ENCODE measurements at places on chromosomes 6 and 20.

DNA sequence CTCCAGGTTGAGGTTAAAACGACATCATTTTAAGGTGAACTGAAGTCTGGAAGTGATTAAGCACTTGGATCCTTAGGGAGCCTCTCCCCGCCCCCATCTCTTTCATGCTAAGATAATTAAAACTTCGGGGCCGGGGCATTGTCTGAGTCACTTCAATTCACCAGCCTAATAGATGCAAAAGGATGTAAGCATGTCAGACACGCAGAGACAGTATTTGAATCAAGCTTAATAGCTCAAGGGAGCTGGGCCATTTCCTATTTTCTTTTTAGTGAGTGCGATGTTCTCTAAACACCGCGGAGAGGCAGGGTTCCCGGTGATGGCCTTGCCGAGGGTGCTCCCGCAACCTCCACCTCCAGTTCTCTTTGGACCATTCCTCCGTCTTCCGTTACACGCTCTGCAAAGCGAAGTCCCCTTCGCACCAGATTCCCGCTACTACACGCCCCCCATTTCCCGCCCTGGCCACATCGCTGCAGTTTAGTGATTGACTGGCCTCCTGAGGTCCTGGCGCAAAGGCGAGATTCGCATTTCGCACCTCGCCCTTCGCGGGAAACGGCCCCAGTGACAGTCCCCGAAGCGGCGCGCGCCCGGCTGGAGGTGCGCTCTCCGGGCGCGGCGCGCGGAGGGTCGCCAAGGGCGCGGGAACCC lies 516 bp upstream of the IRF4 start:
- H3K4me3 ChIP-seq = peak overlapping the region; percentile 95
- peak overlapping the region; percentile 96 for H3K27ac ChIP-seq
- peaks cover 32% of the 10 kb centered on the region for H3K27me3 ChIP-seq
- DNase-seq = peak; percentile 73

- H3K36me3 ChIP-seq = no peaks in the 10 kb centered on the region
- no peaks in the 10 kb centered on the region for H3K4me1 ChIP-seq
- H3K27me3 ChIP-seq = no peaks in the 10 kb centered on the region
- H3K4me3 ChIP-seq = no peak overlapping the region
- DNase-seq = no peak
- no peak overlapping the region for H3K27ac ChIP-seq
Observed at GRCh38 chr6:150689900-150690590, 90.4 kb downstream of the PLEKHG1 start.

DNA sequence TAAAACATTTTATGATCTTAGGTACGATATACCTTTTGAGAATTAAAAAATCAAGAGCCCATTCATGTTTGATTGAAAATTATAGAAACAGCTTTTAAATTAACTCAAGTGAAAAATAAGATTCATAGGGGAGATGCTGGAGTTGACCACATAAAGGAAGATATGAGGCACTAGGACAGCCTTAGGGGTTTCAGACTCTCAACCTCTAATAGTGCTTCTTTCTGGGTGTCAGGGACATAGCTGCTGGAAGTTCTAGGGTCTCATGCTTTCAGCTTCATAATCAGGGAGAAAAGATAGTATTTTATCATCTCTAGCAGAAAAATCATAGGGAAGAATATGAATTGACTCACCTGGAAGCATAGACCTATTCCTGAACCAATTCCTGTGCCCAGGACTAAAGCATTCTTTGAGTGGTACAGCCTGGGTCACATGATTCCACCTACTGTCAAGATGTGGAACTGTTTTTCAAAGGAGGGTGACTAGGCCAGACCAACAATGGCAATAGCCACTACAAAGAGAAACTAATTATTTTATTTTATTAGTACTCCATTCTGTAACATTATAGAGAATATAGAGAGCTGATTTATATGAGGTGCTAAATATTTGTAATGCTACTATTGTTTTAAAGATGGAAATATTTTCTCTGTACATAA lies 27.8 kb upstream of the CENPW start:
- no peak overlapping the region for H3K27ac ChIP-seq
- no peaks in the 10 kb centered on the region for H3K36me3 ChIP-seq

- H3K27ac ChIP-seq = no peak overlapping the region
- H3K27me3 ChIP-seq = peaks cover 6% of the 10 kb centered on the region
- DNase-seq = no peak
- H3K4me3 ChIP-seq = no peak overlapping the region
Observed at GRCh38 chr6:99014061-99014460, 66.3 kb upstream of the FBXL4 start.

DNA sequence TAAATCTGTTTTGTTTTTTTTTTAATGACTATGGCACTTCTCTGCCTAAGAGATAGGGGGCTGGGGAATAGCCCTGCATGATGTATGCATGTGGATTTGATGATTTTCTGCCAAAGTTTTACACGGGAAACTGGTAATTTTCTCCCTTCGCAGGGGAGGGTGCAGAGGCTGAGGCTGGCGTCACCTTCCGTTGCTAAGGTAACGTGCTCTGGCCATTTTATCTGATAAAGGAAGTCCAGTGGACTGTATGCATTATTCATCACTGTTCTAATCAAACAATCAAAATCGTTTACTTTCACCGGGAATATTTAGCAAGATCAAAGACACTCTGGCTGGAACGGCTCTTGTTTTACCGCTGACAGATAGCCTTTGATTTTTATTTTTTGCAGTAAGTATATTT lies 789 bp downstream of the PHACTR1 start:
- H3K4me3 ChIP-seq = no peak overlapping the region
- no peak overlapping the region for H3K27ac ChIP-seq
- no peak for DNase-seq
- no peaks in the 10 kb centered on the region for H3K36me3 ChIP-seq

GRCh38 chr6:20180935-20181334 lies 31.3 kb downstream of the MBOAT1 start:
- H3K4me3 ChIP-seq = no peak overlapping the region
- DNase-seq = no peak
- H3K4me1 ChIP-seq = no peaks in the 10 kb centered on the region
- peaks cover 4% of the 10 kb centered on the region for H3K36me3 ChIP-seq
- no peak overlapping the region for H3K27ac ChIP-seq
- H3K27me3 ChIP-seq = peaks cover 3% of the 10 kb centered on the region

DNA sequence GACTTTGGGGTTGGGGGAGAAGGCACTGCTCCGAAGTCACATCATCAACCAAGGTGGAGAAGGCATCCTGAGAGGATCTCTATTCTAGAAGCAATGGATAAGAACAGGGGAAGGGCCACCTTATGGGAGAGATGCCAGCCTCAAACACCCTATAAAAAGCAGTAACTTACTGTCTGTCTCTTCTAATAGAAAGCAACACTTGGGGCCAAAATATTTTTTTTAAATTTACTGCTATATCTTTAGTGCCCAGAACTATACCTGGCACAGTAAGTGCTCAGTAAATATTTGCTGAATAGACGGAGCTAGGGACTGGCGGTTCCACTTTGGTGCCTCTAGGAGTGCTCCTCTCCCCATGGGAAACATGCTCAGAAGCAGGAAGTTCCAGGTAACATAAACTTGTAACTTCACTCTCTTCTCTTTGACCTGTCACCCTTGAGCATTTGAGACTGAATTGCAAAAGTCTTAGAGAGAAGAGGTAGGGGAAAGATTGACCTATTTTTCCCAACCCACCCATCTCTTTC lies 807 bp upstream of the OTOR start:
- no peak overlapping the region for H3K4me3 ChIP-seq
- H3K36me3 ChIP-seq = peaks cover 3% of the 10 kb centered on the region
- DNase-seq = no peak
- H3K27me3 ChIP-seq = peaks cover 17% of the 10 kb centered on the region
- no peak overlapping the region for H3K27ac ChIP-seq

DNA sequence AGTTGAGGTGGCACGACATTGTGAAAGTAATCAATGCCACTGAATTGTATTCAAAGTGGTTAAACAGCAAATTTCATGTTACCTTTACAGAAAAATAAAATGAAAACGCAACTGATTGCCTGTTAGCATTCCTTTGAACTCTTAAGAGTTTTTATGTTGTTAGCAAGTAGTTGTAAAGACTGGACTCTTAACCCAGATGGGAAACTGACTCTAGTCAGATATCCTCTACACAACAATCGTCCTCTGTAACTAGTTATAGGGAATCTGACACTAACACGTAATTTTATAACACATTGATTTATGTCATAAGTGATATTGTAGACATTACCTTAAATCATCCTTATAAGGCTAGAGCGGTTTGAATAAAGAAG lies 3.0 kb upstream of the FBXO9 start:
- H3K27me3 ChIP-seq = no peaks in the 10 kb centered on the region
- no peak for DNase-seq
- H3K4me3 ChIP-seq = peak overlapping the region; percentile 88
- H3K4me1 ChIP-seq = peaks cover 54% of the 10 kb centered on the region
- no peaks in the 10 kb centered on the region for H3K36me3 ChIP-seq
- peak overlapping the region; percentile 83 for H3K27ac ChIP-seq

- DNase-seq = no peak
- H3K27me3 ChIP-seq = no peaks in the 10 kb centered on the region
- no peak overlapping the region for H3K4me3 ChIP-seq
Observed at GRCh38 chr20:7272512-7272911, 505.0 kb downstream of the BMP2 start.

DNA sequence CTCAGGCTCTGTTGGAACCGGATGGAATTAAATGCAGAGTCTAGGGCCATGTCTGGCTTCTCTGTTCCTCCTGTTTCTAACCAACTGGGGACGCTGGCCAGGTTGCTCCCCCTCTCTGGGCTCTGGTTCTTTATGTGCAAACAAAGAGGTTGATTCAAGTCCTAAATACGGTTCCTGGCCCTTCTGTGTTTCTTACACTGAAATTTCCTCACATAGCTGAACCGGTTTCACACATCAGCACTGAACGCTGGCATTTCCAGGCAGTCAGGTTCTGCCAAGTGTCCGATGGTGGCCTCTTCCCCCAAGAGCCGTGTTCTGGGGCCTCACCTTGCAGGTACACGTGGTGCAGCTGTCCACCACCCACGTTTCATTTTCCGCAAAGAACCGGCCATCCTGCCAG lies 13.5 kb downstream of the THBS2 start:
- H3K4me1 ChIP-seq = no peaks in the 10 kb centered on the region
- no peaks in the 10 kb centered on the region for H3K36me3 ChIP-seq
- H3K4me3 ChIP-seq = no peak overlapping the region
- no peaks in the 10 kb centered on the region for H3K27me3 ChIP-seq

DNA sequence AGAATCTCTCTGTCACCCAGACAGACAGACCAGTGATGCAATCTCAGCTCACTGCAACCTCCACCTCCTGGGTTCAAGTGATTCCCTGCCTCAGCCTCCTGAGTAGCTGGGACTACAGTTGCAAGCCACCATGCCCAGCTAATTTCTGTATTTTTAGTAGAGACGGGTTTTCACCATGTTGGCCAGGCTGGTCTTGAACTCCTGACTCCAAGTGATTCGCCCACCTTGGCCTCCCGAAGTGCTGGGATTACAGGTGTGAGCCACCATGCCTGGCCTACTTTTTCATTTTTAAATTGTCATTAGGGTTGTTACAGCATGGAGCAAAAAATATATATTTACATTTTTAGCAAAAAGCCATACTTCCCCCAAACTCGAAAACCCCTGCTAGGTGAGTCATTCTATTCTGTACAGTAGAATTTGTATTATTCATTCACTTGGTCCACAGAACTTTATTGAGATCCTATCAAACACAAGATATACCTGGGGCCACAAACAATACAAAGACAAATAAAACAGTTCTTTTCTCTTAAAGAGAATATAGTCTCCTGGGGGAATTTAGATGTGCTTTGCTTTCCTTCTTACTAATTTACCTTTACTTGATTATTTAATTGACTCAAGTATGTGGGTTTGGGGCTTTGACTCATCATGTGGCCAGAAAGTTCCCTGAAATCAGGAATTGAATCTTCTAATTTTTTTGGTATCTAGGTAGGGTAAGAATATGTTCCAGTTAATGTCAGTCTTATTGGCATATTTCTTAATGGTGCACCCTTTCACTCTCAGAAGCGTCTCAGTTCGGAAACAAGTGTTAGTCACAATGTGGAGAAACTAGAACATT lies 16.6 kb upstream of the CCND3 start:
- peak overlapping the region; percentile 99 for H3K27ac ChIP-seq
- H3K36me3 ChIP-seq = peaks cover 52% of the 10 kb centered on the region
- H3K4me3 ChIP-seq = peak overlapping the region; percentile 61
- peaks cover 58% of the 10 kb centered on the region for H3K4me1 ChIP-seq
- H3K27me3 ChIP-seq = no peaks in the 10 kb centered on the region

- no peak overlapping the region for H3K4me3 ChIP-seq
- DNase-seq = no peak
- no peak overlapping the region for H3K27ac ChIP-seq
- peaks cover 17% of the 10 kb centered on the region for H3K36me3 ChIP-seq
- H3K4me1 ChIP-seq = peaks cover 13% of the 10 kb centered on the region
Observed at GRCh38 chr6:24492475-24492874, 2.3 kb upstream of the ALDH5A1 start.

- no peak overlapping the region for H3K4me3 ChIP-seq
- peaks cover 6% of the 10 kb centered on the region for H3K4me1 ChIP-seq
- H3K36me3 ChIP-seq = no peaks in the 10 kb centered on the region
Observed at GRCh38 chr6:73180076-73180738, 45.1 kb downstream of the KHDC1L start.

- H3K27me3 ChIP-seq = no peaks in the 10 kb centered on the region
- DNase-seq = no peak
- H3K27ac ChIP-seq = no peak overlapping the region
- peaks cover 66% of the 10 kb centered on the region for H3K4me1 ChIP-seq
Observed at GRCh38 chr6:37865504-37865903, 46.0 kb downstream of the ZFAND3 start.

DNA sequence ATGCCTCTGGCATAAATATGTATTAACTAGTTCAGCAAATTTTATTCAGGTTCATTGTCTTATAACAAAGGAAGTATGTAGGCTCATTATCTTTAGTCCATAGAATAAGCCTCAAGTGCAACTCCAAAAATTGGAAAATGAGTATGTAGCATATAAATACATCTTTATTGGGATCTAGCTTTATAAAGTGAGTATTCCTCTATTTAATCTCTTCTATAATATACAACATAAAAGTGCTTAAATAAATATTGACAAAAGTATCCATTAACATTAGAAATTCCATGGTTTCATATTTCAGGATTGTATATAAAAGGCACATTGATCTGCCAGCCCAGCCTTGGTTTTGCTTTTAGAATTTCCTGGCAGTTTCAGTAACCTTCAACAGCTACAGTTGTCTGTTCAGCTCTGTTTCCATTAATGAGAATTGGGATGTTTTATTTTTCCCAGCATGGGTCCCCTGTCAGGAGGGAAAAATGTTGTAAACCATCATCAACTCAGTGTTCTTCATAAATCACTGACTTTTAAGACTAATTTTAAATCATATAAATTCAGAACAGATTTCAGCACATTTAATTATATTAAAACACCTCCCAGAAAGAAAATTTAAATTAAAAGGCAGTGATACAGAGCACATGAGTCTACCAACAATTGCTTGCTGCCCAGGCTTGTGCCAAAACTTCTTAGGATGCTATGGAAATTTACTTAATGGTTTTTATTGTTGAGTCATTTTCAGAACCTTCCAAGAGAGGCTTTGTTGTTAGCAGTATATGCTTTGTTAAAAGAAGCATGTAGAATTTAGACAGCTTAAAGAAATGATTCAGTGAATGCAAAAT lies 119.7 kb downstream of the ADGRG6 start:
- H3K36me3 ChIP-seq = no peaks in the 10 kb centered on the region
- H3K27ac ChIP-seq = no peak overlapping the region
- H3K4me1 ChIP-seq = peaks cover 4% of the 10 kb centered on the region
- no peaks in the 10 kb centered on the region for H3K27me3 ChIP-seq

Data from activated naive CD8-positive, alpha-beta T cell treated with anti-CD3 and anti-CD28 coated beads for 36 hours (primary cell).